HEK293T (cell line): ENCODE measurements at places on chromosomes 11 and 22.

- DNase-seq: no peak
Measured at GRCh38 chr11:86681483-86681756, 9.0 kb upstream of the ME3 start.

DNA sequence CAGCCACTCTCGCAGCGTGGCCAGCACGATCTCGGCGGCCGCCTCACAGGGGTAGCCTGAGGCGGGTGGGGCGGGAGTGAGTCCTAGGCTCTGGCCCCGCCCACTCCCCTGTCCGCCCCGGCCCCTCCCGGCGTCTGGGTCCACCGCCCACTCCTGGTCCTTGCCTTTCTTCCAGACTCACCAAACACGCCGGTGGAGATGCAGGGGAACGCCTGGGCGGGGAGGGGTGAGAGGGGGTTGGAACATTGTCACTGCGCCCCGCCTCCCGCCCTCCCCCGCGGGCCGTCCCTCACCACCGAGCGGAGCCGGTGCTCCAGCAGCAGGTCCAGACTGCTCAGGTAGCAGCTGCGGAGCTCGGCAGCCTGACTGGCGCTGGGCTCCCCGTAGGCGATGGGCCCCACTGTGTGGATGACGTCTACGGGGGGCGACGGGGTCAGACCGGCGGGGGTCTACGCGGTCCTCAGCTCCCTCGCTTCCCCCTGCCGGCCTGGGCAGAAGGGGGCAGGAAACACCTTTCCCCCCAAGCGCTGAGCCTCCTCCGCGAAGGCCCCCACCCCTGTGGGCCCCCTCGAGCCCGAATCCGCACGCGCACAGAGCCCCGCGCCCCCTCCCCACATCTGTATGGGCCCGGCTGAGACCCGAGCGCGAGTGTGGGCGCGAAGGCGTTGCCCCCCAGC, 13.2 kb downstream of the OTUB1 start:
- no peak for DNase-seq

- no peak for DNase-seq
Measured at GRCh38 chr11:30990625-30991296, 378.8 kb downstream of the DCDC1 start.

DNA sequence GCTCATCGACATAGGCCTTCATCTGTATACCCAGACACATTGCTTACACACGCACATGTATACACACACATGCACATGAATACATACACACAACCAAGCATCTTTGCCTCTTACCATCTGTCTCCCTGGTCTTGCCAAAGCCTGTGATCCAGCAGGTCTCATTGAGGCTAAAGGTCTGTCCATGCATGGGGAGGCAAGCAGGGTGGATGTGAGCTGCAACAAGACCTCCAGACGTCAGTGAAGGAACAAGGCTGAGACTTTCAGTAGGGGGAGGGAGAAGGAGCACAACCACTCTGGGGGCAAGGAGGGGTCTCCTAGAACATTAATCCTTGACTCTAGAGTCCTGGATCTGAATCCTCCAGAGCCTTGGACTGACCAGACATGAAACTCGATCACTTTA, 23.7 kb downstream of the TMPRSS13 start:
- no peak for DNase-seq
